Fibroblast of villous mesenchyme (primary cell): ENCODE measurements at places on chromosomes 11 and 22. TPM values are rescaled to one million over a fixed set of nuclear protein-coding genes. Genes with fewer than 3 reads are reported as not detected.

TEF gene
- total RNA-seq = 7.7 and 8.6 TPM in 2 replicates

PATE4 gene
- not detected in 2 replicates for total RNA-seq

CHCHD10 gene
- total RNA-seq = 3.9 and 6.1 TPM in 2 replicates

OR51E2 gene
- 0.43 and 1.9 TPM in 2 replicates for total RNA-seq

MUC2 gene
- not detected in 2 replicates for total RNA-seq

TIMM8B gene
- total RNA-seq = 57.0 and 64.3 TPM in 2 replicates

KREMEN1 gene
- 2.6 and 3.2 TPM in 2 replicates for total RNA-seq

DNA sequence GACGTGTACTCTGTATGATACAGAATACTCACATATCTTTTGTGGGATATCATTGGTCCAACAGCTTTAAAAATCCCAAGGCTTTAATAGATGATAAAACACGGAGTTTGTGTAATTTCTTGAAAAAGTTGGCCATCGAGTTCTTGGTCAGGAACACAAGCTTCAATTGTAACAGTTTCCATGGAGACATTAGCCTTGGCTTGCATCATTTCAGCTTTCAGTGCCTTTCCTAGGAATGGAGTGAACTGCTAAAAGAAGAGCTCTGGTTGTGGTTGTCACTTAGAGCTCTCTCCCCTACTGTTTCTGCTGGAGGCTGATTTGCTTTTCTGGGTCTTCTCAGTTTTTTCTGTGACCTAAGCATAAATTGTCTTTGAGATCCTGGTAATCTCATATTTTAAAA, 14.2 kb downstream of the BMAL1 start:
- no peak for DNase-seq

DNA sequence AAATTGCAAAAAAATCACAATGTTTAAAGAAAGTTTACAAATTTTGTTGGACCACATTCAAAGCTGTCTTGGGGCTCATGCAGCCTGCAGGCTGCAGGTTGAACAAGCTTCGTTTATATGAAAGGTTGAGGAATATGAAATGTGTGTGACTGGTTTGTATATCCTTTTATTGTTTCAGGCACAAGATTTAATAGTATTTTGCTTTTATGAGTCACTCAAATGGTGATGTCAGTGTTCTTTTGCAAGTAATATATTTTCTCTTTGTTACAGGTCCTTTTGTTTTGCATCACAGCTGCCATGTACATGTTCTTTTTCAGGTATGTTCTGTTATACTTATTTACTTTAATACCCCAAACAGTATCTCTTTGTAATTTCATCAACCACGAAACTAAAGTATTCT, 198.6 kb downstream of the TMEM135 start:
- no peak for DNase-seq

- no peak for DNase-seq
These were observed 14.8 kb upstream of the IL2RB start for GRCh38 chr22:37164505-37164887.

DNA sequence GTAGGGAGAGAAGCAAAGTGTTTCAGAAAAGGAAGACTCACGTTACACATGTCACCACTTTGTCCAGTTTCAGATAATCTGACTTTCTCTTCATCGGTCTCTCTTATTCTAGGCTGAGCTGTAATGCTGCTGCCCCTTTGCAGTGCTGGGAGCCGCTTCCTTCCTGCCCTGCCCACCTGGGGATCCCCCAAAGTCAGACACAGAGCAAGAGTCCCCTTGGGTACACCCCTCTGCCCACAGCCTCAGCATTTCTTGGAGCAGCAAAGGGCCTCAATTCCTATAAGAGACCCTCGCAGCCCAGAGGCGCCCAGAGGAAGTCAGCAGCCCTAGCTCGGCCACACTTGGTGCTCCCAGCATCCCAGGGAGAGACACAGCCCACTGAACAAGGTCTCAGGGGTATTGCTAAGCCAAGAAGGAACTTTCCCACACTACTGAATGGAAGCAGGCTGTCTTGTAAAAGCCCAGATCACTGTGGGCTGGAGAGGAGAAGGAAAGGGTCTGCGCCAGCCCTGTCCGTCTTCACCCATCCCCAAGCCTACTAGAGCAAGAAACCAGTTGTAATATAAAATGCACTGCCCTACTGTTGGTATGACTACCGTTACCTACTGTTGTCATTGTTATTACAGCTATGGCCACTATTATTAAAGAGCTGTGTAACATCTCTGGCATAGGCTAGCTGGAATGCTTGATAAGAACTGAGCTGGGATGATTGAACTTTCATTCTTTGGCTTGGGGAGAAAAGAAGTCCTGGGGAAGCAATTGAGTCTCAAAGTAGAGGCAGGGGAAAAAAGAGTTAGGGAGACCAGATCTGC, 31.2 kb upstream of the SMIM35 start:
- DNase-seq = no peak

DNA sequence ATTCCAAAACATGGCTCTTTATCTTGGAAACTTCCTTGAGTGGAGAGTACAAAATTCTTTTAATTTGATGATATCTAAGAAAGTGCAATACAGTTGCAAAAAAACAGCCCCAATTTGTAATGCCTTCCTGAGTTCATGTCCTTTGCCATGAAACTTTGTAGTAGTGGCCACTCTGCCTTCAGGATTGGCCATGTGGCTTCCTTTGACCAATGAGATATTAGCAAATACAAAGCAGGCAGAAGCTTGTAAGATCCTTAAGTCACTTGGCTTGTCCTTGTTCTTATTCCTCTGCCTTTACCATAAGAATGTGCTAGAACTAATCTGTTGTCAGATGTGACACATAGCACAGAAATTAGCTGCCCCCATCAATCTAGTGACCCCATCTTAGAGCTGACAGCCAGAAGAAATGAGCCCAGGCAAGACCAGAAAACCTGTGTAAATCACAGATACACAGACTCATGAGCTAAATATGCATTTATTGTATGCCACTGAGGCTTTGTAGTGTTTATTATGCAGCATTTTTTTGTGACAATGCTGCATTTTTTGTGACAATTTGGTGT, 29.8 kb upstream of the BLID start:
- no peak for DNase-seq

- no peak for DNase-seq
These were observed 8.2 kb downstream of the C11orf24 start for GRCh38 chr11:68263444-68264035.
